NCI-H146 (cell line): ENCODE measurements at places on chromosomes 3 and 15.

DNA sequence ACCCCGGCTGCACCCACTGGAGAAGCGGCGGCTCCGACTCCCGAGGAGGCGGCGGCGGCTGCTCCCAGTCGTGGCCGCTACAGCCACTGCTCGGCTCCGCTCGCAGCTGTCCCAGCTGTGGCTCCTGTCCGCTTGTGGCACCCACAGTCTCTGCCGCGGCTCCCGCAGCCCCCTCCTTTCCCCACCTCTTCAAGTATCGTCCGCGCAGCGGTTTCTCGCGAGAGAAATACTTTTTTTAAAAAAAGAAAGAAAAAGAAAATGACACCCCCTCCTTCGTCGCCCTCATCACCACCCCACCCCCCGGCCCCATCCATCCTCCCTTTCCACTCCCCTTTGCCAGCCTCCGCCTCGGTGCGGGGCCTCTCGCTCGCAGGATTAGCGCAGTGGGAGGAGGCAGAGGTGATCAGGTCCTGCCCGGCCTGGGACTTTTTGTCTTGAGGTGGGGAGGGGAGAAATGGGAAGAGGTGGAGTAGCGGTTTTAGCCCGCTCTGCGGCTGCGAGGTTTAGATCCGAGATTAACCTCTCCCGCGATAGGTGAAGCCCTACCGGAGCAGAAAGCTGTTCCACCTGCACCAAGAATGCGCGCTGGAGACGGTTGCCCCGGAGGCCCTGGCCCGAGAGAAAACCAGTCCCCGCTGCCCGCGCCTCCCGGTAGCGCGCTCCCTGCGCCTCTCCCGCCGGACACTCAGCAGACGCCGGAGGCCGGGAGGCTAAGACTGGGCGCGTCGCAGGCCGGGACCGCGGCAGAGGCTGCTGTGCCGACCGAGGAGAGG is at the start of gene FBN1:
TSS of gene FBN1 (minus strand) at position 152 of the 773 bp plus-strand sequence. CDS start 940 bp downstream, outside the sequence.
- peak; percentile 45 for DNase-seq

DNA sequence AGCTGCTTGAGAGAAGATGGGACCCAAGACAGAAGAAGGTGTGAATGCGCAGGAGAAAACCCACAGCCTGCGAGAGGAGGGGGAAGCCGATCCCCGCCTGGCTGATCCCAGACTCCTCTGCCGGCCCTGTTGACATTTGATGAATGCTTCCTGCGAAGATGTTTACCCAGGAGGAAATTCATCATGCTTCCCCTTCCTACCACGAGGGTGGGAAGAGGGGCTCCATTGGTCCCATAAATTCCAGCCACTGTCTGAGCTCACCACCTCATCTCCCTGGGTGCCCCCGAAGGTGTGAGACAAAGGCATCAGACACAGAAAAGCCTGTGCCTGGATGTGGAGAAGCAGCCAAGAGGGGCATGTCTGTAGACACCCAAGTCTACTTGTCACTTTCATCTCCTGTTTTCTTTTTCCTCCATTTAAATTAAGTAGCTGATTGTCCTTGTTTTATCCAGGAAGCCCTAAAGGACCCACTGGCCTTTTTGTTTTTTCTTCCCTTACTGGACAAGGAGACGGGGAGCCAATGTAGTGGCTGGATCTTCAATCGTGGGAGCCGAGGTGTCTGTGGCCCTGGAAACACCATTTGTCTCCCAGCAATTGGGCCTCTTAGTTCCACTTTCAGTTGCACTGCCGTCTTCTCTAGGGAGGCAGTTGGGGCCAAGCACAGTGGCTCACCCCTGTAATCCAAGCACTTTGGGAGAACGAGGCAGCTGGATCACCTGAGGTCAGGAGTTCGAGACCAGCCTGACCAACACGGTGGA is 95.3 kb upstream of the HES1 start:
- no peak for DNase-seq

DNA sequence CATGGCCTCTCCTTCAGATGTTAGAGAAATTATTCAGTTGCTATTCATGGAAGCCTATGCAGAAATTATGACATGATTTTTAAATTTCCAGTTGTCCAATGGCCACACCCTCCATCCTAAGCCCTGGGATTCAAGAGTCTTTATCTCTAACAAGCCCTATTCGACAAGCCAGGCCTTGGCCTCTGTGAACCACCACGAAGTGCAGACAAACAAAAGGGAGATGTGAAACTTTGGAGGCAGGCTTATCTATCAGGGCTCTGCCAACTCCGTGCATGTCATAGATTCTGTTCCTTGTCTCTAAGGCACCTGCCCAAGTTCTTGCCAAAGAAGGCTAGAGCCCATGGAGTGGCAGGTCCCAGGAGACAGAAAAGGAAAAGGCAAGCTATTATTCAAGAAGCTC is 212.4 kb upstream of the ADAMTS9 start:
- DNase-seq: no peak

GRCh38 chr15:79047676-79048439 is 42.7 kb downstream of the RASGRF1 start:
- DNase-seq: no peak

DNA sequence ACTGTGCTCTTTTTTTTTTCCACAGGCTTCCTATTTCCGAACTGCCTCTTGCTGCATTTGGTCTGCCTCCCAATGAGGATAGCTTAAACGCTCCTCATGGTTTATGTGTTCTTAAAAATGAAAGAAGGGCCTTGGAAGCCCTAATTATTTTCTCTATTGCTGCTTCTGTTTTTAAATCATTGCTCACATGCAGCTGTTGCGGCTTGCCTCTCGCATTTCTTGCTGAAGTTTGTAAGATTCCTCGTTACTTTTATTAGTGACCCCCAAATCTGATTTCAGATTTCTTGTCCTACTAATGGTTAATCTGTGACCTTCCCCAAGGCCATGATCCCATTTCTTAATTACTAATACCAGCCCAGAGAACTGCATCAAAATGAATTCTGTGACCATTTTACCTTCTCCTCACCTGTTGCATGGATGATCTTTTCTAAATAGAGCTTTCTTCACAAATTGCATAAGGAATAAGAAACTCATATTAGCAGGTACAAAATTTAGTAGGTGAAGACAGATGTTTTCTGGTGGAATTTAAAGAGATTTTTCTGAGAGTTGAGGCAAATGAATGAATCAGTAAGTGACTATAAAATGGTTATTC is 1.8 kb downstream of the UBE2E1 start:
- DNase-seq: no peak

- no peak for DNase-seq
These were observed 1.1 kb downstream of the HEG1 start for GRCh38 chr3:125054449-125055329.

- no peak for DNase-seq
These were observed 63.3 kb downstream of the LEO1 start for GRCh38 chr15:51908316-51908715.

DNA sequence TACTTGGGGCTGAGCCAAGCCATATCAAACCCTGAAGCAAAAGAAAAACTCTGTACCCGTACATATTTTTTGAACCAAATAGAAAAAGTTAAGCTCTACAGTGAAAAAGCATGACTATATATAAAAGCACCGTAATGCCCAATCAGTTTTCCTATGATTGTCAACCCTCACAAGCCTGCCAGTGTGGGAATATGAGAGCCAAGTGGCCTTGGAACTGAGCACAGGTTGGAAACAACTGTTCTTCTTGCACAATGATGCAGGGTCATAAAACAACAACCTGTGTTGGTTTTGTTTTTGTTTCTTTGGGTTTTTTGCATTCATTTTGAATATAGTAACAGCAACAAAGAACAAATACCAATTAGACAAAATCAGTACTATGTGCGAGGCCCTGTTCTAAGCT is 3.5 kb upstream of the ERC2 start:
- no peak for DNase-seq

DNA sequence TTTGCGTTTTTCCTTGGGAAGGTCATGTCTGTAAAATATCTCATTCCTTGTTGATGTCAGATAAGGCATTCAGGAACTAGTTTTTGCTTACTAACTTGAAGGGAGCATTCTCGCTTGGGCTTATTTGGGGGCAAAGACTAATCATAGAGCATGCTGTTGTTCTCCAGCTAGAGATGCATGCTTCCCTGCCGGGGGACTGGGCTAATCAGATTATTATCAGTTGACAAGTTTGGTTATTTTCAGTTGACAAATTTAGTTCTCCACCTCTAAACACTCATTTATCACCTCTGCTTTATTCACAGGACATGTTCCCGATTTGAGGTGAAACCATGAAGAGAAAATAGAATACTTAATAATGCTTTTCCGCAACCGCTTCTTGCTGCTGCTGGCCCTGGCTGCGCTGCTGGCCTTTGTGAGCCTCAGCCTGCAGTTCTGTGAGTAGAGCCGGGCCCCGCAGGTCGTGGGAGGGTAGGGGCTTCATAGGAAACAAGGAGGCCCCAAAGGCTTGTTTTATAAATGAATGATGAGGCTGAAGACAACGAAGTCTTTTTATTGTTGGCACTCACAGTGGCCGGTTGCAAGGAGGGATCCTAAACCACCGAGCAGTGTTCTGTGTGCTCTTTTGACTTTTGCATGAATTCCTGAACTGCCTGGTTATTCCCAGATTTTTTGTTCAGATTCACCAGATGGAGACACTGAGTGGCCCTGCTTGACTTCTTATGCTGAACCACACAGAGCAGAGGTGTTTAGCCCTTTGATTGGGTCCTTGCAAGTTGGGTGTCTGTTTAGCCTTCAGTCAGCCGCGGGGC is 28.4 kb downstream of the PXYLP1 start:
- DNase-seq: no peak

GRCh38 chr3:122310361-122310760 is 14.7 kb upstream of the CSTA start:
- DNase-seq: no peak

GRCh38 chr3:164408326-164408725 is 670.0 kb downstream of the SI start:
- no peak for DNase-seq

DNA sequence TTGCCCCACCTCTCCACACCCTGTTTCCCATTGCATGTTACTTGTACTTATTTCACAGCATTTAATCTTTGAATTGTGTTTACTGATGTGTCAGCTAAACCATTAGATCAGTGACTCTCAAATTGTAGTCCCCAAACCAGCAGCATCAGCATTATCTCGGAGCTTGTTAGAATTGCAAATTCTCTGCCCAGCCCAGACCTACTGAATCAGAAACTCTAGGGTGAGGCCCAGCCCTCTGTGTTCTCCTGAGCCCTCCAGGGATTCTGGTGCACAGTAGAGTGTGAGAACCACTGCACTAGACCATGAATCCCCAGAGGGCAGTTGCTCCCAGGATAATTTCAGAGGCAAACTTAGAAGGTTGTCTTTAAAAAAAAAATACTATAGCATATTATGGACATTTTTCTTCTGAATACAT is 13.0 kb downstream of the PLD1 start:
- no peak for DNase-seq
